Spinal cord (tissue), 10 donors: ENCODE measurements at places on chromosomes 12 and 14. TPM values are rescaled to one million over a fixed set of nuclear protein-coding genes. Genes with fewer than 3 reads are reported as not detected.

The SELPLG gene
- total RNA-seq: 9.6 TPM

DNA sequence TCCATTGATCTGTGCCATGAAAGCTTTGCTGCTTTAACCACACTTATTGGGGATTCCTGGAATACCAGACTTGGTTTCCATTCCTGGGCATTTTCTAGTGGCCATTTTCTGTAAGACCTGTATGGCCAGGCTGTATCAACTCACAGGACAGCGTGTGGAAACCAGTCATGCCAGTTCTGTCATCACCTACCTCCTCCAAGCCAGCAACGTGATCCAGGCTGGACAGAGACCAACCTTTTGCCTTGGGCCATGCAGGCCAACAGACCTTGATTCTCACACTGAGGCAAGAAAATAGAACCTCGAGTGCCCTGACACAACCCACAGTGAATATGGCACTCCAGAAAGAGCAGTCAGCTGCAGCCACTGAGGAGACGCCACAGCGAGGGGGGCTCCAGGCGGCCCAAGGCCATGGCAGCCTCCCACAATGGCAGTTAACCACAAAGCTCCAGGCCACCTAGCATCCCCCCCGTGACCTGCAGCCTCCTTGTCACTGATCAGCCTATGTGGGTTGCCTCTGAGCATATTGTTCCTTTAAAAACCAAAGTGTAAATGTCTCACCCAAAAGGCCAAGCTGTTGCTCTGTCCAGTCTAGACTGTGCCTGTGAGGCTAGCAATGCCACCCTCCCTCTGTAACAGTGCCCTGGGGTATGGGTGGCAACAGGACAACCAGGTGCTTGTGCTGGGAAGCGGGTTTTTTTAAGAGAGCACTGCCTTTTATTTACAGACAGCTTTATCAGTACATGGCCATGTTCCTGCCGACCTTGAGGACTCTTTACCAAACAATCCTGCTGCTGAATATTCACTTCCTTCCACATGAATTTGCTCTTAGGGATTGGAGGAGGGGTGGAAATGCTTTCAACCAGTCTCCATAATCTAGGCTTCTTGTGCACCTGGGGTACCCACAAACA lies 168.7 kb upstream of the HIF1A start:
- no peak for DNase-seq

DNA sequence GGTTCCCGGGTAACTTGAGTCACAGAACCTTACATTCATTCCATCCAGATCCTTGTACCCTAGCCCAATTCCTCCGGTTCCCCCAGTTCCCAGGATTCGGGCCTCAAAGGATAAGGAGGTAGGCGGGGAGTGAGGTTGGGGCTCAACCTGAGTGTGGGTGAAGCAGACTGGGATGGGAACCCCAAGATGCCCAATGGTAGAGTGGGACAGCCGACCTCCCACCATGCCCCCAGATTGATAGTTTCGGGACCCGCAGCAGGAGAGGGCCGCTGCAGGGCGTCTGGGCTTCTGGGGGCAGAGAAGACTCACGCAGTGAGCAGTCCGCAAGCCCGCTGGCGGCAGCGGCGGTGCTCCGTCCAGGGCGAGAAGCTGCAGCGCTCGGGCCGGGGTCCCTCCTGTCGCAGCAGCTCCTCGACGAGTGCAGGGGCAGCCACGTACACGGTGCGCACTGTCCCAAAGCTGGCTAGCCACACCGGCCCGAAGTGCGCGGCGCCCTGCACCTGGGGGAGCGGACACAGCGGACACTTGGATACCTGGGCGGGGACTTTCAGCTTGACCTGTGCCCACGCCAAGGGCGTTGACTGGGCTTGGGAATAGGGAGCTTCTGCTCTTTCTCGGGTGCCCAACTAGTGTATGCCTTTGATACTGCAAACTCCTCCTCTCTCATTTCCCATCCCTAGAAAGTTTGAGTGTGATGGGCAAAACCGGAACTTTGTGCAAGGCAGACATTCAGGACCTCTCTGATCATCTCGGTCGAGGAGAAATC lies 997 bp downstream of the CYP27B1 start:
- no peak for DNase-seq

GRCh38 chr12:122368361-122369073 lies 54.0 kb downstream of the CLIP1 start:
- no peak for DNase-seq

The NELL2 gene
- total RNA-seq: 241 TPM

GRCh38 chr12:96422192-96422591 lies 22.0 kb upstream of the CDK17 start:
- DNase-seq: no peak

The LRRC10 gene
- not detected for total RNA-seq
